Mesenchymal stem cell (in vitro differentiated cells and primary cell): ENCODE measurements at places on chromosomes 2 and 18.

GRCh38 chr2:150679456-150680120 lies 192.1 kb upstream of the RND3 start:
- no peak overlapping the region for H3K27ac ChIP-seq
- no peak overlapping the region for H3K4me3 ChIP-seq
- no peaks in the 10 kb centered on the region for H3K4me1 ChIP-seq
- no peaks in the 10 kb centered on the region for H3K36me3 ChIP-seq
- DNase-seq: no peak

DNA sequence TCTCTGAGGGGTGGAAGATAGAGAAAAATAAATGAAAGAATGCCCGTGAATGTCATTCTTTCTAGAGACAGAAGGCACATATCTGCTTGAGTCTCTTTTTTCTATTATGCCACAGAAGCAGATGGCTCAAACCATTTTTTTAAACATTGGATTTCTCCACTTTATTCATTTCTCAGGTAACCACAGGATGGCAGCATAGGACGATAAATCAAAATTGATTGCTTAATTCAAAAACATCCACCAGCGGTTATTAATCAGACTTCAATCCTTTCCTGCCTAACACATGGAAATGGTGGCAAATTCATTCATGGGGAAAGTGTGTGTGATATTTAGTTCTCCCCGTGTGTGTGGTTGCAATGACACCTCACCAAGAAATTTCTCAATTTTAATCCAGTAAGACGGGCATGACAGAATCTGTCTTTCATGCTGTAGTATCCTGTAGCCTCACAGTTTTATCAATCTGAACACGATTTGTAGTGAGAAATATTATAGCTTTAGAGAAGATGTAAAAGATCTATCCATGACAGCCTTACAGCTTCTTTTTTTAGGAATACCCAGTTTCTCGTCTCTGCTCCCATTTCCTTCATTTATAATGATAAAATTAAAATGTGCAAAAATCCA lies 72.2 kb downstream of the DSC3 start:
- no peaks in the 10 kb centered on the region for H3K36me3 ChIP-seq
- H3K4me1 ChIP-seq: no peaks in the 10 kb centered on the region
- peak; percentile 26 for DNase-seq
- no peak overlapping the region for H3K4me3 ChIP-seq
- H3K27me3 ChIP-seq: no peaks in the 10 kb centered on the region

GRCh38 chr2:219272356-219272755 lies 6.8 kb upstream of the DNAJB2 start:
- peaks cover 21% of the 10 kb centered on the region for H3K4me1 ChIP-seq
- H3K4me3 ChIP-seq: no peak overlapping the region
- H3K36me3 ChIP-seq: no peaks in the 10 kb centered on the region
- H3K27me3 ChIP-seq: no peaks in the 10 kb centered on the region
- no peak for DNase-seq

DNA sequence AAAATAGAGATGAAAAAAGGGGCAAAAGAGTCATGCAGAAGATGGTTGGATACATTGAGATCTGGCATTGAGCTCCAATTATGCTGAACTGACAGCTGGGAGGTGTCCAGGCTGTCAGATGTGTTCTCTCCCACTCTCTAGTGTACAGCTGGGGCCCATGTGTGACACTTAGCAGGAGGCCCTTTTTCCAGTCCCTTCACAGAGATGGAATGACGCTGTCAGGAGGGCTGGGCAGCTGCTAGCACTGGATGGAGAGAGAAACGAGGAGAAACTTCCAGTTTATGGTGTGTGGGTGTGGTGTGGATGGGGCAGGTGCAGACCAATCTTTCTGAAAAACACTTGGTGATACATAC lies 437.7 kb upstream of the HS6ST1 start:
- DNase-seq: peak; percentile 3
- H3K27me3 ChIP-seq: peaks cover 9% of the 10 kb centered on the region
- no peak overlapping the region for H3K4me3 ChIP-seq
- H3K27ac ChIP-seq: no peak overlapping the region
- H3K4me1 ChIP-seq: no peaks in the 10 kb centered on the region

- DNase-seq: no peak
- no peaks in the 10 kb centered on the region for H3K27me3 ChIP-seq
- no peak overlapping the region for H3K4me3 ChIP-seq
- no peak overlapping the region for H3K27ac ChIP-seq
- no peaks in the 10 kb centered on the region for H3K36me3 ChIP-seq
These were observed 22.2 kb downstream of the FAM110C start for GRCh38 chr2:24107-24506.

GRCh38 chr18:77654302-77654701 lies 404.7 kb downstream of the GALR1 start:
- no peak overlapping the region for H3K27ac ChIP-seq
- no peaks in the 10 kb centered on the region for H3K27me3 ChIP-seq
- no peak for DNase-seq
- no peak overlapping the region for H3K4me3 ChIP-seq
- H3K36me3 ChIP-seq: no peaks in the 10 kb centered on the region

- DNase-seq: no peak
- H3K4me3 ChIP-seq: no peak overlapping the region
- H3K27me3 ChIP-seq: peaks cover 4% of the 10 kb centered on the region
- H3K27ac ChIP-seq: no peak overlapping the region
- peaks cover 1% of the 10 kb centered on the region for H3K4me1 ChIP-seq
These were observed 31.2 kb upstream of the GPR17 start for GRCh38 chr2:127614731-127615130.

GRCh38 chr2:235765181-235765820 lies 271.5 kb downstream of the AGAP1 start:
- no peak overlapping the region for H3K4me3 ChIP-seq
- H3K27ac ChIP-seq: peak overlapping the region; percentile 19
- DNase-seq: peak; percentile 82
- H3K27me3 ChIP-seq: no peaks in the 10 kb centered on the region
